ENCODE measurements at places on chromosomes 7 and 10. TPM values are rescaled to one million over a fixed set of nuclear protein-coding genes. Genes with fewer than 3 reads are reported as not detected.

The NYAP1 gene
- total RNA-seq = 1.4 TPM

The ACTL6B gene
- not detected for total RNA-seq

The NEUROG3 gene
- total RNA-seq = not detected

The TMEM196 gene
- total RNA-seq = not detected

The RNF32 gene
- 2.8 TPM for total RNA-seq

The PPP1R9A gene
- total RNA-seq = 0.85 TPM

The BICC1 gene
- 1.9 TPM for total RNA-seq

The AKR1E2 gene
- 29.2 TPM for total RNA-seq

The AKR1C4 gene
- not detected for total RNA-seq

The GHRHR gene
- total RNA-seq = not detected

The MBL2 gene
- total RNA-seq = not detected

The HOXA9 gene
- total RNA-seq = 4.3 TPM

The LRGUK gene
- not detected for total RNA-seq

The COL13A1 gene
- total RNA-seq = 0.72 TPM

The PITX3 gene
- total RNA-seq = not detected

The LLCFC1 gene
- not detected for total RNA-seq

The ZFYVE27 gene
- 19.6 TPM for total RNA-seq

The TMEM248 gene
- total RNA-seq = 65.4 TPM

The INHBA gene
- total RNA-seq = 21.9 TPM

The FBXL13 gene
- total RNA-seq = 0.72 TPM

The LRIT1 gene
- total RNA-seq = not detected
